ENCODE measurements at places on chromosomes 12 and 14.

DNA sequence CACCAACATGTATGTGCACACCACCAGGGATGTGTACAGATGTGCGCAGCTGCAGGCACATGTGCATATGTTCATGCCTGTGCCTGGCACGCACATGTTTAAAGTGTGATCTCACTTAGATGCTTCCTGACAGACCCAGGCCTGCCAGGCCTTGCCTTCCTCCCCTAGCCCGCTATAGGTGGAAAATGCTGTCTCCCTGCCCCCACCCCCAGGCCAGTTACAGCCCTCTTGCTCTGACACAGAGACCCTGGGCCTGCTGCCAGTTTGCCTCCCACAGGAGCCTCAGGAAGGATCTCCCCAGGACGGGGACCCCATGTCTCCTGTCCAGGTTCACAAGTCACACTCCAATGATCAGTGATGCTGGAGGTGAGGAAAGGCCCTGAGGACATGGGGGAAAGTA lies 21.6 kb downstream of the FIGNL2 start:
- no peak for DNase-seq

GRCh38 chr14:33809396-33809981 lies 141.4 kb downstream of the EGLN3 start:
- no peak for DNase-seq

DNA sequence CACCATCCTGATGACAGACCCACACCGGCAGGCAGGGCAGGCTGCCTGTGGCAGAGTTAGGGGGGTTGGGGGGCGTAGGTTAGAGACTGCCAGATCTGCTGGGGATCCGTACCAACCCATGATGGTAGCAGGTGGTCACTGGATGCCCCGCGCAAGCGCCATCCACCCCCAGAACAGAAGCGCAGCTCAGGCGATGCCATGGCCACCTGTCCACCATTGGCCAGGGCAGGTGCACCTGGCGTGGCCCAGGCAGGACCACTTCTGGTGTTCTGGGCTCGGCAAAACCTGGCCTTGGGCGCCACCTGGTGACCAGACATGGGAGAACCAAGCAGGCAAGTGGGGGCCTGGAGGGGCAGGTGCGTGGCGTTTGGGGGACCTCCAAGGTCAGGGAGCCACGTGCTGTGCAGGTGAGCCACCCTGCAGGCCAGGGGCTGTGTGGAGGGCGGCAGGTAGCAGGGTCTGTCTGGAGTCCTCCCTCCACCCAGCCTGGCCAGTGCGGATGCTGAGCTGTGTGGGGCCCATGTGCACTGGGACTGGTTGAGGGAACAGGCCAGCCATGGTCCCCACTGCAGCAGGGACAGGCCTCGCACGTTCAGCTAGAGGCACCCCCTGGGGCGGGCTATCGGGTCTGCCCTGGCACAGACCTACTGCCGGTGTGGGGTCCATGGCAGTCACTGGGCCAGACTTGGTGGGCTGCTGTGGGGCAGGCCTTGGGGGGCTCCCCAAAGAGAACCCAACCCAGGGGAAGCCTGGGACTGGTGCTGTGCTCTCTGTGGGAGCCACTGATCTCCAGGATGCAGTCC lies 15.6 kb downstream of the BAG5 start:
- DNase-seq = peak; percentile 62

GRCh38 chr12:64585104-64585503 lies 25.2 kb upstream of the RASSF3 start:
- DNase-seq = no peak

- no peak for DNase-seq
These were observed 196.8 kb downstream of the PPM1H start for GRCh38 chr12:62738105-62738504.

DNA sequence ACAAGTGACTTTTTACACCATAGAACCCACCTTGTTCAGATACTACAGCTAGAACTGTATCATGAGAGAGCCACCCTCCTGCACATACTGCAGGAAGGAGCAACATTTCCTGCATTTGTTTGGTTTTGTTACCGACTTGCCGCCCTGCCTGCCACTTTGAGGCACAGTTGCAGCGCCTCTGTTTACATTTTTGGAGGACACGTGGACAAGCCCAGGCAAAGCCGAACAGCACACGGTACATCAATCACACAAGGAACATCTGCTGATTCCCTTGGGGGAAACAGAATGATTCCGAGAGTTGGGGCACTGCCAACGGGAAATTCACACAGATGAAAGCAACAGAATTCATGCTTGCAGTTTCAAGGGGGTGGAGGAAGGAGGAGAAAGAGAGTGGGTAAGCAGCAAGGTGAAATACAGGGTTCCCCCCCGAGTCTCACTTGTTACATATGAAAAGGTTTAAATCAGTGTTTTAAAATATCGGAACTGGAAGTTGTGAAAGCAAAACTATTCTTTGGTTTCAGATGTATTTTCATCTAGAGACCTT lies 110.7 kb downstream of the BTG1 start:
- no peak for DNase-seq

DNA sequence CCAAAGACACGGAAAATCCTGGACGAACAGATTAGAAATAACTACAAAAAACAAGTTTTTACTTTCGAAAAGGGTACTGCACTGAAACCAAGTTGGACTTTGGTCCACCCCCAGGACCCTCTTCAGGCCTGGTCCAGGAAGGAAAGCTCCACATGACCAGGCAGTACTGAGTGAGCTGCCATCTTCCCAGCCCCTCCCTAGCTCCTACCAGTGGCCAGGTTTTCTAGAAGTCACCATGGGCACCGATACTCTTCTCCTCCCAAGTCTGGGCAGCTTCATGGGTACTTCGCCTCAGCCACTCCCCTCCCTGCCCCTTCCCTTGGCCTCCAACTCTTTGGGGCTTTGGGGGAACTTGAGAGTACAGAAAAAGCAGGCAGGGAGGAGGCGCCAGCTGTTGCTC lies 6.6 kb downstream of the VAMP1 start:
- DNase-seq = no peak

DNA sequence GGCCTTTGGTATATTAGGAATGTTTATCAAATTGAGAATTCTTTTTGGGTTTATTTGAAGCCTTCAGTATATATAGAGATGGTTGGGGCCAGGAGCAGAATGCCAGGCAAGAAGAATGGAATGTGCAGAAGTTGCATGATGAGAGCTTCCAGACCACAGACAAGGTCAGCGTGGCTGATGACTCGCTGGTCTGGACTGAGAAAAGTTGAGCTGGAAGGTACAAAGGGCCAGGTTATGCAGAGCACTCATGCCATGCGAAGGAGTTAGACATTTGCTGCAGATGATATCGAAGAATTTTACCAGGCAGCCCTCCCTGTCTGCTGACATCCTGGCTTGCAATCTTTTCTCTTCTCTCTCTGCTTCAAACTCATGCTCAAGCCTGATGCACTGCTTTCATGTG lies 196.2 kb upstream of the ARHGAP5 start:
- no peak for DNase-seq

DNA sequence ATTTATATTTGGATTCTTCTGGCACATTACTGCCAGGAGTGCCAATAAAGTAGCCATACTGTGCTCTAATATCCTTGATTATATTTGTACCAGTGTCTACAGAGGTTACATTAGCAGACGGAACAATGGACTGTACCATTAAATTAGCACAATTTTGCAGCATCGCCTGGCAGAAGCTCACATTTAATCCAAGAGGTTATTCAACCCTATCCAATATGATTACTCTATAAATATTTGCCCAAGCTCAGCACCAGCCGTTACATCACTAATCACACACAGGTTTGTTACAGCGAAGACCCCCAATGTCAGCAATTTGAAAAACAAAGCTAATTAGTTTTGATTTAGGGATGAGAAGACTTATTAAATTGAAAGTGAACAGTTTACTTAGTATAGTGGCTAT lies 16.9 kb upstream of the MGST1 start:
- no peak for DNase-seq

DNA sequence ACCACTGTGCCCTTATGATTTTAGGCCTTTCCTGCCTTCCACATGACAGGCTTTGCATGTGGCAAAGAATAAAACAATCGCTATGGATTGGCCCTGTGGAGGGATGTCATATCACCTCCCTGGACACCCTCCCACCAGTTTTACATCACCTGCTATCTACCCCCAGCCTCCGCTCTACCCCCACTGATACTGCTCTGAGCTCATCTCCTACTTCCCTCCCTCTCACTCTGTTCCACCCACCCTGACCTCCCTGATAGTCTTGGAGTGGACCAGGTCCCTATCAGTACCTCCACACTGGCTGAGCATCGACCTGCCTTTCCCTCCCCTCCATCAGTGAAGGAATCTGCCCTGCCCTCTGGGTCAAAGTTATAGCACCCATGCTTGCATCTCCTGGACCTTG lies 91.8 kb upstream of the FOXN3 start:
- DNase-seq = no peak

- peak; percentile 86 for DNase-seq
These were observed 3.6 kb upstream of the TNFRSF1A start for GRCh38 chr12:6345319-6346091.

GRCh38 chr12:24975425-24975824 lies 26.5 kb upstream of the BCAT1 start:
- no peak for DNase-seq
